ENCODE measurements at places on chromosomes 13 and 19.
A peak's percentile ranks its signal among the peaks of the same experiment; 100 is the strongest.

DNA sequence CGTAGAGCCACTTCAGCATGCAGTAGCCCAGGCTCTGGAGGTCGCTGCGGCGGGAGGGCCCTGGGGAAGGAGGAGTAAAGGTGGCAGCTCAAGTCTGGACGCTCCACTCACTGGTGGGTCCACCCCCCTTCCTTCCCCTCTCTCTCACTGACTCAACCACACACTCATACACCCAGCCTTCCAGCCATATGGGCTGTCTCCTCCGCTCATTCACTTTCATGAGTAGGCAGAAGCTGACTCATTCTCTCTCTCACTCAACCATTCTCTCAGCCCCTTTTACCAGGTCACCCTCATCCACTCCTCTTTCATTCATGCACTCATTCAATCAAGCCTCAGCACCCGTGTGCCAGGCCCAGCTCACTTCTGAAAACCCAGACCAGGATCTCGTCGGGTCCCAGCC lies 27.5 kb upstream of the SIGLEC11 start:
- no peak for DNase-seq

GRCh38 chr13:70960841-70961443 lies 852.7 kb upstream of the KLHL1 start:
- DNase-seq = peak; percentile 44

DNA sequence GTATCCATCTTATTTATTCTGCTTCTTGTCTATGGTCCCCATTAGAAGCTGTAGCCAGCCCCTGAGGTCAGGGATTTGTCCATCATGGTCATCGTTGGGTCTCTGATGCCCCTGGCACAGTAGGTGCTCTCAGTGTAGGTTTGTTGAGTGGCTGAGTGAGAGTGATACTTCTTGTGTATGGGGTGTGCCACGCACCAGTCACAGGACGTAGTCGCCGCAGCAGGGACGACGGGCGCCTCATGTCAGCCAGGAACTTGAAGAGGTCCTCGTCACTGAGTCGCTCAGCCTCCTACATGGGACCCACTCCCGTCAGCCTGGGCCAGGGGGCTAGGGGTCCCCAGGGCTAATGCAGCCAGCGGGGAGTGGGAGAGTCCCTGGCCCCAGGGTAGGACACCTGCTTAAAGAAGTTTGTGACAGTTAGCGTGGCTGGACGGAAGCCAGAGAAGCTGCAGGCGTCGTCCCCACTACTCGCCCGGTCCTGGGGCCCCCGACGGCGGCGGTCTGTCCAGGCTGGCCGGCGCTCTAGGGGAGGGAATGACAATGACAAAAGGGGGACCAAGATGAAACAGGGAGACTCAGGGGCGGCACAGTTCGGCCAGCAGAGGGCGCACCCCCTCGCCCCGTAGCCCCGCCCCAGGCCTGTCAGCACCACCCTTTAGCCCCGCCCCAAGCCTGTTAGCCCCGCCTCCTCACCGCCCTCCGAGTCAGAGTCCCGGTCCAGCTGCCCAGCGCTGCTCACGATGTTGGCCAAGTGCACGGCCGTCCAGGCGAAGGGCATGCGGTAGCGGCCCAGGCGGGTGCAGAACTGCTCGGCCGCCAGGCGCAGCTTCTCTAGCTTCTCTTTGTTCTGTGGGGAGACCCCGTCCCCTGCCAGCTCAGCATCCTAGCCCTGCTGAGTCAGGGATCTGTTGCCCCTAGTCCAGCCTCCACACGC lies 3.7 kb downstream of the ANGPTL8 start:
- DNase-seq = peak; percentile 59

- DNase-seq = peak; percentile 36
These were observed 2.3 kb downstream of the SPACA4 start for GRCh38 chr19:48608798-48609263.

DNA sequence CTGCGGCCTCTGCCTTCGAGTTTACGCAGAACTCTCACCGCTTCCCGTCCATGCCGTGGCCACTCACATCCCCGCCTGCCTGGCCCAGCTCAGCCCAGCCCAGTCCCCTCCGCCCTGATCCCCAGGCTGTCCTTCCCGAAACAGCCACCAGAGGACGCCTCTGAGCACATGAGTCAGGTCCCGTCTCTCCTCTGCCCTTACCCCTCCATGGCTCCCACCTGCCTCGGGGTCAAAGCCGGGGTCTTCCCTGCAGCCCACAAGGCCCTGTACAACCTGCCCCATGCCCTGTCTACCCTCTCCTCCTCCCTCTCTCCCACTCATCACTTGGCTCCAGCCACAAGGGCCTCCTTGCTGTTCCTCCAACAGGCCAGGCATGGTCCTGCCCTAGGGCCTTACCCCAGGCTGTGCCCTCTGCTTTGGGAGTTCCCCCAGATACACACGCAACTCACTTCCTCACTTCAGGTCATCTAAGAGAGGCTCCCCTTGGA lies 8.1 kb upstream of the SEMA6B start:
- DNase-seq = no peak

DNA sequence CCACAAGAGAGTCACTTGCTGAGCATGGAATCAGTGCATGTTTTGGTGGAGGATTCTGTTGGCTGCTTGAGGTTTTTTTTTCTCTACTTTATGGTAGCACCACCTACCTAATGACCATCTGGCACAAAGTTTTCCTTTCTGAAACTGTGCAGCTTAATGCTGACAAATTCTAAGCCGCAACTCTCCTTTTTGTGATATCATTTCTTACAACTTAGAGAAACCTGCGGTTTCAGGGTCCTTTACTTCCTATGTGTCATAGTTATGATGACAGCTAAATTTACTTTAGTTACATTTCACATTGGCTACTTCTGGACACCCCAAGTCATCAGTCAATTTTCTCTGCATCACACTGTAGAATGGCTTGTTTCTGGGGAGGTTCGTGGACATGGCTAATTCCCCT lies 115.4 kb upstream of the TMTC4 start:
- DNase-seq = no peak

- no peak for DNase-seq
These were observed 213.1 kb downstream of the UQCRFS1 start for GRCh38 chr19:28999724-29000433.

Measured in LoVo (cell line).